ENCODE measurements at places on chromosomes 6 and 20. TPM values are rescaled to one million over a fixed set of nuclear protein-coding genes. Genes with fewer than 3 reads are reported as not detected.

SPATA25 gene
- total RNA-seq, result 1.8 TPM

- H3K36me3 ChIP-seq, result no peaks in the 10 kb centered on the region
- peaks cover 11% of the 10 kb centered on the region for H3K4me1 ChIP-seq
- peak; percentile 84 for DNase-seq
- no peak overlapping the region for H3K27ac ChIP-seq
- H3K4me3 ChIP-seq, result no peak overlapping the region
These were observed 12.1 kb upstream of the MLN start for GRCh38 chr6:33815854-33816253.

DNA sequence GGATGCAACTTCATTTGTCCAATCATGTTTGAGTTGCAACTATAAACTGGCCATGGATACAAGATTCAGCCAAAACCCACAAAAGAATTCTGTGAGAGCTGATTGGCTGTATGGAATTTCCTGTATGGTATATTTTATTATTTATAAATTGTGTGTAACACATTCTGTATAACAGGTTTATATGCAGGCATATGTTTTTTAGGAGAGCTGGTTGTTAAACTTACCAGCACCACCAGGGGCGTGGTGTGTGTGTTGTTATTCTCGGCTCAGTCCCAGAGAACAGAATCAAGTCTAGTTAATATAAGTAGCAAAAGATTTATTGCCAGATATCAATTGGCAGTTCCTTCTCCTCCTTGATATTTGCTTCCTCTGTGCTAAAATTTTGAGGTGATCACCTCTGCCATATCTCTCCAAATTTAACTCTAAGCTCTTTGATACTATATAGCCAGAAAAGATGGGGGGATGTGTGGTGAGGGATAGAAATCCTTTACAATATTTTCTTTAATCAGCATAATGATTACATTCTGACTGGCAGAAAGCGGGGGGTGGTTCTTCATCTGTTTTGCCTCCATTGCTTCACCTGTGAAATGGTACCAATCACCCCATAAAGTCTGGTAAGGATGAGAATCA, 22.9 kb downstream of the CNBD2 start:
- no peaks in the 10 kb centered on the region for H3K4me1 ChIP-seq
- no peaks in the 10 kb centered on the region for H3K36me3 ChIP-seq
- no peaks in the 10 kb centered on the region for H3K27me3 ChIP-seq
- no peak for DNase-seq
- H3K4me3 ChIP-seq, result no peak overlapping the region

- no peaks in the 10 kb centered on the region for H3K36me3 ChIP-seq
- H3K4me1 ChIP-seq, result no peaks in the 10 kb centered on the region
- no peak for DNase-seq
- no peak overlapping the region for H3K4me3 ChIP-seq
- no peaks in the 10 kb centered on the region for H3K27me3 ChIP-seq
- H3K27ac ChIP-seq, result no peak overlapping the region
These were observed 206.4 kb downstream of the TBXT start for GRCh38 chr6:165961233-165961632.

- peaks cover 5% of the 10 kb centered on the region for H3K4me1 ChIP-seq
- no peaks in the 10 kb centered on the region for H3K27me3 ChIP-seq
- H3K4me3 ChIP-seq, result peak overlapping the region; percentile 96
These were observed 730 bp downstream of the PARD6B start for GRCh38 chr20:50731930-50732690.
